ENCODE measurements at places on chromosomes 2 and 18.

- no peak for DNase-seq
Observed at GRCh38 chr2:138424436-138425140, 77.0 kb upstream of the SPOPL start.

- no peak for DNase-seq
Observed at GRCh38 chr2:8593243-8593642, 88.6 kb upstream of the ID2 start.

DNA sequence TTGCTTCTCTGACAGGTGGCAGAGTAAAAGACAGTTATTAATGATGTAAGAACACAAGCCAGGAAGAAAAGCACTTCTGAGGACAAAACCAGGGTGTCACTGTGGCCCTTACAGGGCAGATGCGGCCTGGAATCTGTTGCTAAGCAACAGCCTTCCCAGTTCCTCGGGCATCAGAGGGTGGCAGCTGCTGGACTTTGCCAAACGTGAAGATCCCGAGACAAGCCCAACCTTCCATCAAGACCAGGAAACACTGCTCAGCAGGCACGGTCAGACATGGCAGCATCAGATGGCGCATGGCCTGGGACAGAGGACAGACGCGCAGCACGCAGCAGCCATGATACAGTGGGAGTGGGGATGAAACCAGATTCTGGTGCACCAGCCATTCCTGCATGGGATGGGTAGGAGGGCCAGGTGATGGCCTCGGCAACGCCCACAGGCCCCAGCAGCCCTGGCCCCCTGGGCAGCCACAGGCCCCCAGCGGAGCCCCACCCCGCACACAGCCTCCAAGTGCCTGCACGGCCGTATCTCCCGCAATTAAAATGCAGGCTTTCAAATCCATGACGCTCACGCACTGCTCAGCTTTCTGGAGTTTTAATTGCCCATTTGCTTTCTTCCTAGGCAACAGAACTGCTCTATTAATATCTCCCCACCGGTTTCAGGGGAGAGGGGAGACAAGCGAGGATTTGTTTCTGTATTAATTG lies 89.0 kb downstream of the EIPR1 start:
- no peak for DNase-seq

GRCh38 chr2:111225856-111226255 lies 105.1 kb downstream of the BCL2L11 start:
- no peak for DNase-seq

GRCh38 chr18:50836521-50836957 lies 16.7 kb upstream of the MRO start:
- DNase-seq: no peak

DNA sequence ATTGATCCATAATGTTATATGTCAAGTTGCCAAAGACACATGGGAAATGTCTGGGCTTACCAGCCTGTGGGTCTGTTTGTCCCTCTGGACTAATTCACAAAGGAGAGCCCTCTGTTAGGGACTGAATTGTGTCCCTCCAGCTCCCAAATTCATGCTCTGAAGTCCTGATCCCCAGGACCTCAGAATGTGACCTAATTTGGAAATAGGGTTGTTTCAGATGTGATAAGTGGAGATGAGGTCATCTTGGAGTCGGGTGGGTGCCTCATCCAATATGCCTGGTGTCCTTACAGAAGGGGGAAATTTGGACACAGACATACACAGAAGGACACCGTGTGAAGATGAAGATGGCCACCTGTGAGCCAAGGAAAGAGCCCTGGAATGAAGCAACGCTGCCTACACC lies 41.4 kb upstream of the ROCK2 start:
- DNase-seq: no peak

DNA sequence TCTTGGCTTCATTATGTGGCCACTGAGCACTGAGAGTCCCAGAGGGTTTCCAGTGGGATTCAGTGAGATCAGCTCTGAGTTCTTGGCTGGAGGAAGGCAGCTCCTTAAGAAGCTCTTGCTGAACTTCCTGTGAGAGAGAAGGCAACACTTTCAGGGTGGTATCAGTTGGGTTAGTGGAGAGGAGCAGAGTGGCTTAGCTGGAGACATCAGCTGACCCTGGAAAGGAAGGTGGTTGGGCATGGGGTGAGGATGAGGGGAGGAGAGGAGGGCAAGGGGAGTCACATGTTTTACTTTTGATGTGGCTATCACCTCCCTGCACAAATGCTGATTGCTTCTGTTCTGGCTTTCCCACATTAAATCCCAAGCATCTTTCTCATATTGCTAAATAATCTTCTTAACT lies 95.1 kb downstream of the ACOXL start:
- no peak for DNase-seq

Data from activated T-helper 2 cell treated with anti-CD3 and anti-CD28 coated beads, Interferon-gamma antibody, Interleukin-2, Interleukin-4, amounts not matched to agents 10 μg/mL and 5 μg/mL and 100 μg/mL, durations not matched to agents 14 hours and 24 hours and 36 hours (primary cell).